ENCODE measurements at places on chromosomes 7 and 10. TPM values are rescaled to one million over a fixed set of nuclear protein-coding genes. Genes with fewer than 3 reads are reported as not detected.

GBX1 gene
- total RNA-seq, result 0.52 TPM

NFE2L3 gene
- 2.7 TPM for total RNA-seq

ATG9B gene
- total RNA-seq, result not detected

TMEM225B gene
- total RNA-seq, result 0.51 TPM

STEAP2 gene
- total RNA-seq, result 10.4 TPM

ABCB4 gene
- total RNA-seq, result 4.1 TPM

GRCh38 chr10:59337201-59337652 lies 25.1 kb downstream of the FAM13C start:
- DNase-seq, result peak; percentile 45

DNA sequence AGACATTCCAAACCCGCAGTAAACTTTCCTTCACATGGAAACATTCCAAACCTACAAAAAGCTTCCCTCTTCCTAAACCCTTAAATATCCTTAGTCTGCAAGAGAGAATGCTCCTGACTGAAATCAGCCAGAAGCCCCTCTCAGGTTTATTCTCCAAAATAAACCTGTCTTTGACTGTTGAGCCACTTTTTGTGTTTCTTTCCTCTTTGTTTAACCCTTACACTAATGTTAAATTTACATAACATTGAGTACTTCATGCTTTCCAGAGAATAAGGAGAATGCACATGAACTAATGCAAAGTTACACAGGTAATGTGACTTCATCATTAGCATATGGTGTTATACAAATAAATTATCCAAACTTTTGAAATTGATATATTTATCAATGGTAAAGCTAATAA lies 262.6 kb upstream of the PRKCQ start:
- DNase-seq, result no peak

- peak; percentile 63 for DNase-seq
These were observed 1.1 kb downstream of the AUTS2 start for GRCh38 chr7:69599286-69599954.

DNA sequence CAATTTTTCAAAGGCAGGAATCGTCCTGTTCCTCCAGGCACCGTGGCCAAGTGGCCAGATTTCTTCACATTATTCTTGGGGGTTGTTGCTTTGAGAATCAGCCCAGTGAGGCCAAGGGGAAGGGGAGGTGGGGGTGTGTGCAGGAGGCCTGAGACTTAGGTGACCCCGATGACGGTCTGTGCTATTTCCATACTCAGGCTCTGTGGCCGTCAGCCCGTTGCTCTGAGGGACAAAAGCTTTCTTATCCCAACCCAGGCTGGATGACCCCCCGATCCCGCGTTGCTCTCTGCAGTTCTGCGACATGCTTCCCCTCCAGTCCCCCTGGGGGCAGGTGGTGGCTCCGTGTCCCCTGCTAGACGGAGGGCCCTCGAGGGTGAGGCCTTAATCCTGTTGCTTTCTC lies 14.2 kb downstream of the DOCK1 start:
- no peak for DNase-seq

DNA sequence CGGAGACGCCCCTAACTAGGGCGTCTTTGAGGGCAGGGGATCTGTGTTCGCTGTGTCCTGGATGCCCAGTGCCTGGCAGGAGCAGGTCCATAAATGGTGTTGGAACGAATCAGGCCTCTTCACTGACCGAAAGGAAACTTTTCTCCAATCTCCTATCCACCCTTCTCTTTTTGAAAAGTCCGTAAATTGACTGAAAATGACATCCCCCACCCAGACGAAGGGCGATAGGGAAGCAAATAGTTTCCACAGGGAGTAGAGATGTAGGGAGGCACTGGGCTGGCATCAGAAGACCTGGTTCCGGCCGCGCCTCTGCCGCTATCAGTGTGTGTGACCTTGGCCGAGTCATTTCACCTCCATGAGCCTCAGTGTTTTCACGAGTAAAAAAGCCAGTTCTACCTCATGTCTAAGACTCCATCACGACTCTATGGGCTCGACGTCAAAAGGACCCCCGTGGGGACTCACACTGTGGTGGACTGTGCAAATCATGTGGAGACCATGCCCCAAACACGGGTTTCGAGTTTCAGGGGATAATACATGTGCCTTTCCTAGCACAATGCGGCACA lies 497 bp upstream of the RAB11FIP2 start:
- DNase-seq, result no peak

GRCh38 chr10:33335801-33336581 lies 1.5 kb upstream of the NRP1 start:
- DNase-seq, result peak; percentile 87

- no peak for DNase-seq
These were observed 226.6 kb downstream of the PAXIP1 start for GRCh38 chr7:154776350-154776749.

DNA sequence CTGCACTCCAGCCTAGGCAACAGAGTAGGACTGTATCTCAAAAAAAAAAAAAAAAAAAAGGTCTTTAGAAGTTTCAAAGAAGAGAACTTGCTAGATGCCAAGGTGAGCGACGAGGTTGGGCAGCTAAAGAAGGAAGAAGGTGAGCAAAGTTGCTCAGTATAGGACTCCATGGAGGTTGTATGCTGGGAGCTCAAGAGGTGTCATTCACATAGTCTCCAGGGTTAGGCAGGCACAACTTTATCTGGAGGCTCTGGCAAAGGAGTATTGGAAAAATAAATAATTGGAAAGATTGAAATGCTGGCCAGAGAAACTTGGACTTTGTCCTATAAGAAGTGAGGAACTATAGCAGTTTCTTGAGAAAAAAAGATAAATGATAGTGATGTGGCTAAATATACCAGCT lies 74.5 kb downstream of the NRF1 start:
- DNase-seq, result no peak

- no peak for DNase-seq
These were observed 92.0 kb upstream of the LRRTM3 start for GRCh38 chr10:66833861-66834260.

DNA sequence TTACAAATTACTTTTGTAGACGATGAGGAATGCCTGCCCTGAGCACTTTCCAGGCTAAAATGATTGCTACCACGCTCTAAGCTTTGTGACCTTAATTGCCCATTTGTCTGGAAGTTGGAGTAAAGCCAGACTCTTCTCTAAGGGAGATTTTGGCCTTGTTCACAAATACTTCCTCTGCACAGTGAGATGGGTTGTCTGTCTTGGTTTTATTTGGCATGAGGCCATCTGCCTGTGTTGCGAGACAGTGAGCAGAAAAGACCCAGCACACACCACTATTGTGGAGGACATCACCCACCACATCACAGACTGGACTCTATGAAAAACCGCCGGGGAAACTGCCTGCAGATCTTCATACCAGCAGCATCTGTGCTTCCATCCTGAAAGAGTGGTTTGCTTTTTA lies 138.4 kb downstream of the BICC1 start:
- no peak for DNase-seq

GRCh38 chr10:111515264-111515663 lies 438.4 kb downstream of the ADRA2A start:
- DNase-seq, result no peak

GRCh38 chr7:26385240-26385639 lies 93.6 kb downstream of the SNX10 start:
- DNase-seq, result no peak

DNA sequence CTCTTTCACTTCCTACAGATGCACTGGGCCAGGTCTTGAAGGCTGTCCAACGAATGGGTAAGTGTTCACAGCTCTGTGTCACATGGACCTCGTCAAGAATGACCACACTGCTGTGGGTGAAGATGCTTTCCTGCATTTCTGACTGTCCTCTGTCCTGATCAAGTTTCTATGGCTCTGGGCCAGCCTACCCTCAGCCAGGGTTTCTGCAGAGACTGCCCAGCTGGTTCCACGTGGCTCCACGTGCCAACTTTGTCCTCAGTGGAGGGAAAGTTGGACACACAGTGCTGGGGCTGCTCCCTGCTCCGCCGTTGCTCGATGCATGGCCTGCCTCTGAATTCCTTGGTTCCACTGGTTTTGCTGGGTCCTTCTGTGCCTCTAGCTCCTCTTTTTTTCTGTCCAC lies 152.3 kb downstream of the EGFR start:
- peak; percentile 14 for DNase-seq
